ENCODE measurements at places on chromosomes 1 and 21. TPM values are rescaled to one million over a fixed set of nuclear protein-coding genes. Genes with fewer than 3 reads are reported as not detected.

DNA sequence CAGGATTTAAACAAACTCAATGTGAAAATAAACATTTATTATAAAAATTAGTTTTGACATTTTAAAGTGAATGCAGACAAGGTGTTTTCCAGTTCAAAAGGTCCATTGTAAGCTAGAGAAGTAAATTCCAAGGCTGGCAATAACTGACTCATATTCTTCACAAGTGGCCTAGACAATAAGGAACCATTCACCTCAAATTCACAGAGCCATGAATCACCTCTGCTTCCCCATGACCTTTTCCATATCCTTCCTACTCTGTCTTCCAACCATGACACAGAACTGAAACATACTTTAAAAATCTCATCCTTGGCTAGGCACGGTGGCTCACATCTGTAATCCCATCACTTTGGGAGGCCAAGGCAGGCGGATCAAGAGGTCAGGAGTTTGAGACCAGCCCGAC, 24.8 kb downstream of the F11R start:
- peak; percentile 88 for DNase-seq

GRCh38 chr1:53918343-53918742, 24.4 kb downstream of the DIO1 start:
- DNase-seq, result no peak

DNA sequence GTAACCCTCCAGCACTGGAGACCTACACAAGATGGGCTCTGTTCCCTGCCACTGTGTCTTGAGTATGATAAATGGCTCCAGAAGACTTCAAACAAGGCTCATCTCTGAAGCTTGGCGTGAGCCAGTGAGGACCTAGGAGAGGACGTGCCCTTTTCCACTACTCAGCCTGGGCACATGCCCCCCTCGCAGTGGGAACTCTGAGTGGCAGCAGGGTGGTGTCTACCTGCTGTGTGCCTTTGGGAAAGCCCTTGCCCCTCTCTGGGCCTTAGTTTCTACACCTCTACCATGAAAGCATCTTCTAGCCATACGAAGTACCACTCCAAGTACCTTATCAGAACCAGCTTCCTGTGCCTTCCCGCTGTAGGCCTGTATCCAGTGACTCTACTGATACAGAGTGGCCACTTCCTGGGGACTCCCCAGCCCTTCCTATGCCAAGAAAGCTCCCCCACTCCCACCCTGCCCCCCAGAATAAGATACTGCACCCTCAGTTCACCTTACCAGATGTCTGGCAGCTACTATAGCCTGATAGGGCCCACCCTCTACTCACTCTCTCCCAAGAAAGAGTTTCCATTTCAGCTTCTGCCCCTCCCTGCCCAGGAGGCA, 3.1 kb upstream of the MOB3C start:
- DNase-seq, result no peak

DNA sequence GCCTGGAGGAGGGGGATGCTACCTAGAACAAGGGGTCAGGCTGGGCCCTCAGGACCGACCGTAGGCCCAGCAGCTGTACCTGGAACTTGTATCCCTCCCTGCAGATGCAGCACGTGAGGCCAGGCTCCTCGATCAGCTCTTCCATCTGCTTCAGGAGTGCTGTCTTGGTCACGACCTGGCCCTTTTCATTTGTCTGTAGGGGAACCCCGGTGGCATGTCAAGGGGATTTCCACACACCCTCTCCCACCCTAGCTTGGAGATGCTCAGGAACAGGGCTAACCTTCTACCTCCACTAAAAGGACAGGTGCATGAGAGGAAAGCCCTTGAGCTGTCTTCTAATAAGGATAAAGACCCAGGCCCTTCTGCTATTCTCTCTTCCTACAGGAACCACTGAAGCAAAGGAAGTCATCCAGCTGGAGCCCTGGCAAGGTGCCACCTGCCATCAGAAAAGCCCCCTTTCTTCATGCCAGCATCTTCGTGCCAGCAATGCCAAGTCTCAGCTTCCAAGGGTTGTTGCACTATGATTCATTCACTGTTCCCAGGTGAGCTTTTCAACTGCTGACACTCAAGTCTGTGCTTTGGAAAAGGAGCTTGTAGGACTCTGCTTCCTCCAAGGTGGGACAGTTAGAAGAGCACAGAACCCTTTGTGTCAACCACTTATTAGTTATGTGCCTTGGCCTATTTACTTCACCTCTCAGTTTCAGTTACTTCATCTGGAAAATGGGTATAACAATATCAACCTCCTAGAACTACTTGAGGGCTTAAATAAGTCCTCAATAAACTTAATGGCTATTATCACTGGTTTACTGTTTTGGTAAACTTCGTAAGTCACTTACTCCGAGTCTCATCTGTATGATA, 122.1 kb downstream of the UBR4 start:
- no peak for DNase-seq

DNA sequence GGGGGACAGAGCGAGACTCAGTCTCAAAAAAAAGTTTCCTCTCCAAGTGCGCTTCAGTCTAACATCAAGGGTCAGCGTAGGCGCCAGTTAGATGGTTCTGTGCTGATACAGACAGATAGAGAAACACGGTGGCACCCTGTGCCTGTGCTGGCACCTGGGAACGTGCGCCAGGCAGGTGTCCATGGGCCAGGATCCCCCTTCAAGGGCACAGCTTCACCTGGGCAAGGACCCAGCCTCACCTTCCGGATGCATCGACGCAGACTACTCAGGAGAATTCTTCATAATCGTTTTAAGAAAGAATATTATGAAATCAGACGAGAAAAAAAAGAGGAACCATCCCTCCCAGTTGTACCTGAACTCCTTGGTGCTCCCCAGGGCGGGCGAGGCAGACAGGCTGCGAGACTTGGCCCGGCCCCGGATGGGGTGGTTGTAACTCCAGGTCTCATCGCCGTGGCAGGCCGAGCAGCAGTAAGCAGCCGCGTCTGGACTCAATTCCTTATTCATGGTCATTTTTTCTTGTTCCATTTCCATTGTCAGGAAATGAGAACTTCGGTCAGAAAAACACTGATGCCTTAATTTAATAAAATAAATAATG, 13.3 kb downstream of the NADK start:
- no peak for DNase-seq

DNA sequence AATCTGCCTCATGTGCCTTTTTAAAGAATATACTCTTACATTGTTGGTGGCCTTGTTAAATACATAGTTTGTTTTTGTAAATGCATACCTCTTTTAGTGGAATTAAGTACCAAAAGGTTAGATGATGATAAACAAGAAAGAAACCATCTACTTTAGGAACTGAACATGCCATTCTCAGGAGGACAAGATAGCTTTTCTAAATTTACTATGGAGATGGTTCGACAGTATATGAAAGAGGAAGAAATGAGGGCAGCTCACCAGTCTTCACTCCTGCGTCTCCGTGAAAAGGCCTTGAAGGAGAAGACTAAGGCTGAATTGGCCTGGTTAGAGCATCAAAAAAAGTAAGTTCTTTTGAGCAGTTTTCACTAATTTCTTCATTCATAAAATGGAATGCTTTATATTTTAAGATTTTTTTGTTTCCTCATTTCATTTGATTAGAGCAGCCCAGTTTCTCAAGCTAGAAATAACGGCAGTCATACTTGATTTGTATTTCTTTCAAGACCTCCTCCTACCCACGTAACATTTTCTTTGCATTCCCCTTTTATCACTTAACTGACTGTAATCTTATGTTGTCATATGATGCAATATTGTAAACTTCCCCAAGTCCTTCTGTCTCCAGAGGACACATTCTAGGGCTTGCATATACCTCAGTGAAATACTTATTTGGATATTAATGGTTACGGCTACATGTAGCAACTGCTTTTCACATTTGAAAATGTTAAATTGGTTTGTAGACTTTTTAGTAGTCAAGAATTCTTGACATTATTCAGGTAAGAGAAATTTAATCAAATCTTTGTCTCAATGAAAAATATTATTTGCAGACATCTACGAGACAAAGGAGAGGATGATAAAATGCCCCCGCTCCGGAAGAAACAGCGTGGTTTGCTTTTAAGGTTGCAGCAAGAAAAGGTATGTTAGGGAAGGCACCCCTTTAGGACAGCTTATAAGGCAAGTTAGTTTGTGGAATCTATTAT, 99.3 kb downstream of the CEP350 start:
- no peak for DNase-seq

DNA sequence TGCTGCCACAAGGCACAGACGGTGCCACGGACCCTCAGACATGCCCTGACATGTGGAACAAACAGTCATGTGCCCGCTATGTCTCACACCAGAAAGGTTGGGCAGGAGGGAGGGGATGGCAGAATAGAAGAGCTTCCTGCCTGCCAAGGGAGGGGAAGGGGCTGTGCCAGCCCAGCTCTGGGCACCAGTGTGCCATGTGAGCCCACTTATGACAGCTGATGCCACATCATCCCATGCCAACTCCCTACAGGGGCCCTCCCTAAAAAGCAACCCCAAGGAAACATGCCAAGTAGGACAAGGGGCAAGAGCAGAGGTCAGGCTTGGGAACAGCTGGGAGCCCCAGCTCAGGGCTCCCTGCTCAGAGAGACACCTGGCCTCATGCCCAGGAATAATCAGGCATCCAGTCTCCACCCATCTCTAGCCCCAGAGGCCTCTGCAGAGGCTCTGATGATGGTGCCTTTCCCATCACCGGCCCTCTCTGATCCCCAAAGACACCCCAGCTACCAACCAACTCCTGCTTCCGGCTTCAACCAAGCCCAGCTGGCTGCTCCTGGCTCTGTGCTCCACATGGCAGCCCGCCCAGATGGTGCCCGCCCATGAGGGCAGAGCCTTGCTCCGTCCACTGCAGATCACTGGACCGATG, 10.3 kb downstream of the ADGRB2 start:
- DNase-seq, result no peak

- DNase-seq, result peak; percentile 47
These were observed 43.7 kb downstream of the ST7L start for GRCh38 chr1:112575154-112575804.

- DNase-seq, result no peak
These were observed 79.2 kb downstream of the TYW3 start for GRCh38 chr1:74812180-74812541.

DNA sequence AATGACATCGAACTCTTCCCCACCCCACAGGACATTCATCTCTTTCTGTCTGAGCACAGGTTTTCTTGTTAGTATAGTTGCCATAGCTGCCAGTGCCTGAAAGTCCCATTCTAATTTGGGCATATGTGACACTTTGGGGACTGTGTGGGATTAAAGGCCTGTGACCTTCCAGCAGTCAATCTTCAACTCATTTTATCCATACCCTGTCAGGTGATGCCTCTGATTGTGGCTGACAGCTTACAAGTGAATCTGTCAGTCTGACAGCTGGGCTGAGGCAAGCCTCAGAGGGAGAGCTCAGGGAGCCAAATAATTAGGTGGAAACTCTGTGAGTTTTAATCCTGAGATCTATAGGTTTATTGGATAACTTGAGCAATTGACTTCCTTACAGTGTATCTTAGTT, 29.6 kb downstream of the ZCCHC17 start:
- no peak for DNase-seq

DNA sequence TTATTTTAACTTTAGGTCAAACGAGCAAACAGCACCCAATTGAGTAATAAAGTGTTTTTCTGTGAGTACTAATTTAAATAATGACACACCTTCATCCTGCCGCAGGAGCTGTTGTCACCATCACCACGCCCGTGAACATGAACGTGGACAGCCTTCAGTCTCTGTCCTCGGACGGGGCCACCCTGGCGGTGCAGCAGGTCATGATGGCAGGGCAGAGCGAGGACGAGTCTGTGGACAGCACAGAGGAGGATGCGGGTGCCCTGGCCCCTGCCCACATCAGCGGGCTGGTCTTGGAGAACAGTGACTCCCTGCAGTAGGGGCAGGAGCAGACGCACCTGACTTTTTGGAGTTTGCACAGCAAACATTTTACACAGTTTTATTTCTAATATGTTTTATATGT, 45.9 kb downstream of the CBS start:
- DNase-seq, result no peak

Gene VCAM1
- 55.5 TPM for total RNA-seq

Gene SOX13
- total RNA-seq, result 8.2 TPM

Gene SH3BGR
- total RNA-seq, result 6.9 TPM

DNA sequence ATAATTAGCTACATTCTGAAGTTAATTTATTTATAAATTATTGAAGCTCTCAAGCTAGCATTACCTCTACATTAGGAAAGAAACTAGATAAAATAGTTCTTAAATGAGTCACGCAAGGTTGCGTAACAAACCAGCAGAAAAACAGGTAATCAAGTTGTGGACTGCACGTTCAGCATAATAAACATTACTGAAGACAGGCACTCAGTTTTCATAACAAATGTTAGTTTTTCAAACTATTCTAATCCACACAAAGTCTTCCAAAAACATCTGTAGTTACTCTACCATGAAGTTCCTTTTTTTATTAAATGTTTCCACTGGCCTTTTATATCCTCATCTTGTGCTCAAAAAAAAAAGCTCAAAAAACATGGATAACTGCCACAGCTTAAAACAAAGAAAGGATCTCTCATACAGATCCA, 1.3 kb downstream of the TOR1AIP2 start:
- DNase-seq, result peak; percentile 26

Gene CLDN17
- total RNA-seq, result not detected

GRCh38 chr1:145729196-145729595, 9.9 kb downstream of the CD160 start:
- DNase-seq, result no peak

GRCh38 chr1:219629296-219629880, 16.5 kb upstream of the ZC3H11B start:
- no peak for DNase-seq

GRCh38 chr1:202462342-202463076, 114.0 kb downstream of the PPP1R12B start:
- DNase-seq, result no peak

Gene CNN3
- 226 TPM for total RNA-seq

Gene KIF26B
- total RNA-seq, result 19.6 TPM

DNA sequence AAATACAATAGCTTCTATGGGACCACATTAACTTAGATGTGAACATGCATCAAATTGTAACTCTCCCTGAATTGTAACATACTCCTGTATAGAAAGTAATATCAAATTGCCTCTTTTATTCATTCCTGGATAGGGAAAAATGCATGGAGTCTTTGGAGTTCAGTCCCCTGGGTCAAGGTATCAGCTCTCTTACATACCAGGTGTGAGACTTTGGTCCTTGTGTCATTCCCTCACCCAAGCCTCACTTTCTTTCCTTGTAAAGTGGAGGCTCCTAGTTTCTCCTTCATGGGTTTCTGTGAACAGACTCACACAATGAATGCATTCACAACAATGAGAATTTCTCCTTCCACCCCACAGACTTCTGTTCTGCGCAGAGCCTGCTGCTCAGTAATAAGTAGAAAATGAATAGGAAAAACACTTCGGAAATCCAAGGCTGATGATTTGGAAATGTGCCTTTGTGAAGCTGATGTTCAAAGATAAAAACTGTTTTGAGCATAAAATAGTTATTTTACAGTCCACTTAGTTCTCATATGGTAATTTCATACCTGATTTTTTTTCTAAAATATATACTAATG, 185.3 kb downstream of the AK5 start:
- DNase-seq, result no peak

DNA sequence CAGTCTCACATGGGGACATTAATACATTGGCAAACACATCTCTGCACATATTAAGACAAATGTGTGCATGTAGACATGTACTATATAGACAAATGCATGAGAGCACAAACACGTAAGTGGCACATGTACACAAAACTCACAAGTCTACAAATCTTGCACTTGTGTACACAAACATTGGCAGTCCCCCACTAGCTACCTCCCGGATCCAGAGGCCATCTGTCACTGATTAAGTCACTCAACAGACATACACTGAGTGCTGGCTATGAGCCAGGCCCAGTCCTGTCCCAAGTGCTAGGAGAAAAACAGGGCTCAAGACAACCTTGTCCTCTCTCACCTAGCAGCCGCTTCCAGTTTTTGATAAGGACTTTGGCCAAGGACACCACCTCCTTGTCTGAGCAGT, 7.0 kb downstream of the TCEA3 start:
- DNase-seq, result no peak

GRCh38 chr1:167623951-167624350, 6.1 kb upstream of the RCSD1 start:
- DNase-seq, result no peak

Measured in kidney epithelial cell (primary cell).